Heart right ventricle (tissue), 16 donors: ENCODE measurements at places on chromosomes 5 and 9. TPM values are rescaled to one million over a fixed set of nuclear protein-coding genes. Genes with fewer than 3 reads are reported as not detected.

- no peak for DNase-seq
These were observed 276.1 kb downstream of the PLK2 start for GRCh38 chr5:58183786-58184085.

GRCh38 chr5:90015584-90016018 is 394.0 kb downstream of the CETN3 start:
- DNase-seq, result no peak

The RNF20 gene
- total RNA-seq, result 63.9 TPM

DNA sequence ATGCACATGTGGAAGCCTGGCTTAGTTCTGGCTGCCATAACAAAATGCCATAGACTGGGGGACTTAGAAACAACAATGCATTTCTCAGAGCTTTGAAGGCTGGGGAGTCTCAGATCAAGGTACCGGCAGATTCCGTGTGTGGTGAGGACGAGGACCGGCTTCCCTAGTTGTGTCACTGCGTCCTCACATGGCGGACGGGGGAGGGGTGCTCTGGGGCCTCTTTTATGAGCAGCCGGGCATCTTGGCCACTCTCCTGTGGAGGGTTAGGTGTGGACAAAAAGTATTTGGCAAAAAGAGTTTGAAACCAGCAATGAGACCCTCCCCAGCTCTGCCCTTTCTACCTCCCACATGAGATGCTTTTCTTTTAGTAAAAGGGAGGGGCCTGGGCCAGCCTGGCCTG is 118.5 kb upstream of the LPCAT1 start:
- no peak for DNase-seq

GRCh38 chr9:101486693-101487442 is 46.8 kb upstream of the RNF20 start:
- peak; percentile 36 for DNase-seq

DNA sequence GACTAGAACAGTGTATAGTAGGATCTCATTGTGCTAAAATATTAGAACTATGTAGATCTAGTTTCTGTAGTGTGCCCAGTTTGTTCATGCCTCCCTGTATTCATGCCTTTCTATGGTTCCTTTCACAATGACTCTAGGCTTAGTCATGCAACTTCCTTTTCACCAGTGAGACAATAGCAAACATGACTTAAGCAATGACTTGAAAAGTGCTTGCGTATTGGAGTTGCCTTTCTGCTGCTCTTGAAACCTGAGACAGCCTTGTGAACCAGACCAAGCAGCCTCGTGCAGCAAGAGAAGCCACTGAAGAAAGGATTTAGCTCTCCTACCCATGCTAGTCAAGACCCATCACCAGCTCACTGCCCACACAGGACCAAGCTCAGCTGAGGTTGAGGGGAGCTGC is 294.5 kb upstream of the TAS2R1 start:
- no peak for DNase-seq

DNA sequence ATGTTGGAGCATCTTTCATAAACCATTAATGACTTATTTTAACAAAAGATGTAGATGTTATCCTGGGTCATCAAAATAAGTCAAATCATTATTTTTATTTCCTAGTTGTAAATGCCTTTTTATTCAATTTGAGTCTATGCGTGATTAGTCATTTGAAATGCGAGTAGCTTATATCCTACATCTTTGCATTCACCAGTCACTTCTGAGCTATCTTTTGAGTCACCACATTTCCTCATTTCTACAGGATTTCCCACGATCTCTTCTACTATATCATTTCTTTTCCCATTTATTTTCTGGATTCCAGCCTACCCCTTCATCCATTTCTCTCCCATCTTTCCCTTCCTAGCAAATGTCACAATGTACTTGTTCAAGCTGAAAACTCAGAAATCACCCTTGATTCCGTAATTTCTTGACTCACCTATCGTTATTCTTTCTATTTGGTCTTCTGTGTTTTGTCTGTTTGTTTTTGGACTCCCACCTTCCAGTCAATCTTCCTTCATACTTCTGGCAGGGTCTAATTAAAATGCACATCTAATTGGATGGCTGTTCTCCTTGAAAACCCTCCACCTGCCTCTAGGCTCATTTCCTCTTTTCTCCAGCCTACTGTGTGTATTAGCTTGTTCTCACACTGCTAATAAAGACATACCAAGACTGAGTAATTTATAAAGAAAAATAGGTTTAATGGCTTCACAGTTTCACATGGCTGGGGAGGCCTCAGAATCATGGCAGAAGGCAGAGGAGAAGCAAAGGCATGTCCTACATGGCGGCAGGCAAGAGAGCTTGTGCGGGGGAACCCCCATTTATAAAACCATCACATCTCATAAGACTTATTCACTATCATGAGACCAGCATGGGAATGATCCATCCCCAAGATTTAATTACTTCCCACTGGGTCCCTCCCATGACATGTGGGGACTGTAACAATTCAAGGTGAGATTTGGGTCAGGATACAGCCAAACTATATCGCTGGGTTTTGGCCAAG is 112.4 kb downstream of the MEF2C start:
- DNase-seq, result no peak

- no peak for DNase-seq
These were observed 528.2 kb upstream of the C9orf72 start for GRCh38 chr9:28101509-28101908.

The ZNG1C gene
- total RNA-seq, result 9.5 TPM

DNA sequence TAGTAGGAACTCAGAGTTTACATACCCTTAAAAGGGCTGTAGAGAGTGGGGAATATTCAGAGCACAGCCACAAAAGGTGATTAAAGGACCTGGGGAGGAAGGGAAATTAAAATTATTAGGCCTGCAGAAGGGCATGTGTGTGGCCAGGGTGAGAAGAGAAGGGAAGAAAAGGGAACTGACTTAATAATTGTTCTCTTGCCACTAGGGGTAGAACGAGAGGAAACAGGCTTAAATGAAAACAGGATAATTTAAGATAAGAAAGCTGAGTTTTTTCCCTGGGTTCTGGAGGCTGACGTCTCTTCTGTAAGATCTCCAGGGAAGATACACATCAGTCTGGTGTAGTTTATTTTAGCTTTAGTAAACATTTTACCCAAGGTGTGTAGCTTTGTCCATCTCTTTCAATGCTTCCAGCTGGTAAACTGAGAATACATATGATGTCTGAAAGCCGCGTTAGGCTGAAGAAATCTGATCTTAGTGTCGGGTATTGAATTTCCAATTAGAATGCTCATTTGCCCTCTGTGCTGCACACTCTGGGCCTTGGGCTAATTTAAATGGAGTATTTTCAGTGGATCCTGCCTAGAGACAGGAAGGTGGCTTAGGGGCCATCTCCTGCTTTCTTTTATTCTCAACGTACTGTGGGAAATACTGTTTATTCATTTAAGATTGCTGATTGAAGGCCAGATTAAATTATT is 416.8 kb downstream of the TMEM38B start:
- DNase-seq, result no peak

- DNase-seq, result peak; percentile 29
These were observed 203.4 kb downstream of the MCTP1 start for GRCh38 chr5:95081500-95081960.

The CATSPER3 gene
- total RNA-seq, result 0.69 TPM

DNA sequence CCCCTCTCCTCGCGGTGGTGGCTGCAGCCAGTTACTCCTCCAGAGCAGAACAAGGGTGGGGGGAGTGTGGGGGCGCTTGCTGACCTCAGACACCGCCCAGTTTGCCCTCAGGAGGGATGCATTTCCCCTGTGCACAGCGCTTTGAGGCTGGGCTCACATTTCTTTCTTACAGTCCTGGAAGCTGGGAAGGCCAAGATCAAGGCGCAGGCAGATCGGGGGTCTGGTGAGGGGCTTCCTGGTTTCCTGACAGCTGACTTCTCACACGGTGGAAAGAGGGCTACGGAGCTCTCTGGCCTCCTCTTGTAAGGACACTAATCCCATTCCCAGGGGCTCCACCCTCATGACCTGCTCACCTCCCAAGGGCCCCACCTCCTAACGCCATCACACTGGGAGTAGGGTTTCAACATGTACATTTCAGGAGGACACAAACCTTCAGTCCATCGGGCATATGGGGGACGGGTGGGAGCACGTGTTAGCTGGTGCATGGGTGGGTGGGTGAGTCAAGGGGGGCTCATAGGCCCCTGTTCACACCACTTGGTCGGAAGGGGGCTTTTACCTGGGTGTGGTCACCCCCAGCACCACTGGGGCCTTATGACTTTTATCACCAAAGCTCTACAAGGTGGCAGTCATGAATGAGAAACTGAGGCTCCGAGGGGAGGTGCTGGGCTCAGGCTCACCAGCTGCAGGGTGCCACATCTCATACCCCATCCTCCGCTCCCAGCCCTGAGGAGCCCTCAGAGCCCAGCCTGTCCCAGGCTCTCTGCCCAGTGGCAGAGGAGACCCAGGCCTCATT is 7.7 kb upstream of the SCGB3A1 start:
- peak; percentile 2 for DNase-seq

GRCh38 chr5:95026718-95027117 is 258.2 kb downstream of the MCTP1 start:
- no peak for DNase-seq

GRCh38 chr5:127416906-127417305 is 100.5 kb upstream of the PRRC1 start:
- DNase-seq, result no peak

The KIF12 gene
- not detected for total RNA-seq

DNA sequence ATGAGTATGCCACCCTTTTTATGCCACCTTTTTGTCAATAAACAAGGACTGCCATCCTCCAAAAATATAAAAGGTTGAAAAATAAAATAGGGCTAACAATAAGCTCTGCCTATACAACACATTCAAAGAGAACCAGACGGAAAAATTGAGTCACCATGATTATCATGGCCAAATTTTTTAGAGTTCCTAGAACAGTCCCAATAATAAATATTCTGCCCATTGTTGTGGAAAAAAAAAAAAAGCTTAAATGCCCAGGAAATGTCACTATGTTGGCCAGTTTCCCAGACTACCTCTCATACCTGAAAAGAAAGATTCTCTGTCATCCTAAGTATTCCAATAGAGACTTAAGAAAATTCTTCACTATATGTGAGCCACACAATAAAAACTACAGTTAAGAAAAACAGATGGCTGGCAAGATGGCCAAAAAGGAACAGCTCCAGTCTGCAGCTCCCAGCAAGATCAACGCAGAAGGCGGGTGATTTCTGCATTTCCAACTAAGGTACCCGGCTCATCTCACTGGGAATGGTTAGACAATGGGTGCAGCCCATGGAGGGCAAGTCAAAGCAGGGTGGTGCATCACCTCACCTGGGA is 149.0 kb downstream of the TMEM161B start:
- DNase-seq, result no peak

GRCh38 chr5:173420108-173420507 is 91.9 kb upstream of the STC2 start:
- no peak for DNase-seq
